ENCODE measurements at places on chromosomes 3 and 15.

- DNase-seq: no peak
These were observed 33.2 kb downstream of the ZNF106 start for GRCh38 chr15:42457445-42458442.

- DNase-seq: no peak
These were observed 175.5 kb downstream of the NECTIN3 start for GRCh38 chr3:111246967-111247760.

- no peak for DNase-seq
These were observed 90.6 kb downstream of the IQSEC1 start for GRCh38 chr3:12982619-12983101.

- no peak for DNase-seq
These were observed 25.2 kb downstream of the CD200 start for GRCh38 chr3:112357930-112358780.

- DNase-seq: no peak
These were observed 85.5 kb downstream of the LARS2 start for GRCh38 chr3:45473841-45474240.

GRCh38 chr3:72383883-72384282, 464.4 kb downstream of the SHQ1 start:
- DNase-seq: no peak

GRCh38 chr3:60775985-60776384, 475.3 kb downstream of the FHIT start:
- no peak for DNase-seq

DNA sequence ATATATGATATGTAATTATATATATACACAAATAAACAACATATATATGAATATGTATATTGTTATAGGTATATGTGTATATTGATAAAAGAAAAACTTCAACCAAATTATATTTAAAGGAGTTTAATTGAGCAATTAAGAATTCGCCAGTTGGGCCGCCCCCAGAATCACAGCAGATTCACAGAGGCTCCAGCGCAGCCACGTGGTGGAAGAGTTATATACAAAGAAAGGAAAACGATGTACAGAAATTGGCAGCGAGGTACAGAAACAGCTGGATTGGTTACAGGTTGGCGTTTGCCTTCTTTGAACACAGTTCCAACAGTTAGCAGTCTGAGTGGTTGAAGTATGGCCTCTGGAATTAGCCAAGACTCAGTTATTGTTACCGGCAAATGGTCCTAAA, 137.3 kb upstream of the SLC24A5 start:
- no peak for DNase-seq

GRCh38 chr3:57980416-57980815, 27.8 kb upstream of the FLNB start:
- no peak for DNase-seq

DNA sequence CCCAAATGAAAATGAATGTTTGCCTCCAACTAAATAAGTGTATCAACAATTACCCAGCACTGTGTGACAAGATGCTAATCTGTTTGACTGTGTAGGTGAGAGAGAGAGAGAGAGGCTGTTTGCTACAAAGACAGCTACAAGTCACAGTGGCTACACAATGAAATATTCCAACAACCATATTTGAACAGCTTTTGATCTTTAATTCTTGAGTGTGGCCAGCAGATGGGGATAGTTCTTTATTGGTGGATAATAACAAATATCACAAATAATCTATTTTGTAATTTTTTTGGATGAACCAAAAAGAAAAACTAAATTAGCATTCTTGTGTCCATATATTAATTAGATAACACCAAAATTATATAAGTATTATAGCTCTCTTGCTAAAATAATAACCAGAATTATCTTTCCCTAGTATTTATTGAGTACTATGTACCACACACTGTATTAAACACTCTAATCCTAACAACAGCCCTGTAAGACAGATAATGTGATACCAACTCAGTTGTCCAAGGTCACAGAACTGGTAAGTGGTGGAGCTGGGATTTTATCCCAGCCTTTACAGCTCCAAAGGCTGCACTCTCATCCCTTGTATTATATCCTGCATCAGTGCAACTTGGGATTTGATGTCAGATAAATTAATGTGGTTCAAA, 61.9 kb upstream of the C3orf80 start:
- DNase-seq: peak; percentile 20

DNA sequence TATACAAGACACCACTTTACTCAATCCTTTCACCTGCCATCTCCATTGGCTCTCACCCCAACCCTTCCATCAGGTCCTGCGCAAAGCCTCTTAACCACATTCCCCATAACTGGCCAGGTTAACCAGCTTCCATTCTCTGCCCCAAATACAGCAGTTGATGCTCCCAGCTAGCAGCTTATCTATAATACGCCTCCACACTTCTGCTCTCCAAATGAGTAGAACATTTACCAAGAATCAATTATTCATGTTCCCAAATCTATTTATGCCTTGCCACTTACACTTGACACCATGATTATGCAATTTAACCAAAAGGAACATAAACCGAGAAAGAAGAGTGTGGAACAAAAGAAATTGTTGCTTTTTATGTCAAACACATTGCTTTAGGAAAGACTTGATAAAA, 103.7 kb upstream of the TPM1 start:
- no peak for DNase-seq

GRCh38 chr3:64828276-64828675, 140.5 kb upstream of the ADAMTS9 start:
- DNase-seq: no peak

GRCh38 chr3:188294823-188295487, 141.0 kb downstream of the LPP start:
- DNase-seq: no peak

- DNase-seq: no peak
These were observed 224.9 kb upstream of the COL8A1 start for GRCh38 chr3:99413504-99413903.

GRCh38 chr3:12893247-12893646, 51.9 kb upstream of the RPL32 start:
- DNase-seq: no peak

DNA sequence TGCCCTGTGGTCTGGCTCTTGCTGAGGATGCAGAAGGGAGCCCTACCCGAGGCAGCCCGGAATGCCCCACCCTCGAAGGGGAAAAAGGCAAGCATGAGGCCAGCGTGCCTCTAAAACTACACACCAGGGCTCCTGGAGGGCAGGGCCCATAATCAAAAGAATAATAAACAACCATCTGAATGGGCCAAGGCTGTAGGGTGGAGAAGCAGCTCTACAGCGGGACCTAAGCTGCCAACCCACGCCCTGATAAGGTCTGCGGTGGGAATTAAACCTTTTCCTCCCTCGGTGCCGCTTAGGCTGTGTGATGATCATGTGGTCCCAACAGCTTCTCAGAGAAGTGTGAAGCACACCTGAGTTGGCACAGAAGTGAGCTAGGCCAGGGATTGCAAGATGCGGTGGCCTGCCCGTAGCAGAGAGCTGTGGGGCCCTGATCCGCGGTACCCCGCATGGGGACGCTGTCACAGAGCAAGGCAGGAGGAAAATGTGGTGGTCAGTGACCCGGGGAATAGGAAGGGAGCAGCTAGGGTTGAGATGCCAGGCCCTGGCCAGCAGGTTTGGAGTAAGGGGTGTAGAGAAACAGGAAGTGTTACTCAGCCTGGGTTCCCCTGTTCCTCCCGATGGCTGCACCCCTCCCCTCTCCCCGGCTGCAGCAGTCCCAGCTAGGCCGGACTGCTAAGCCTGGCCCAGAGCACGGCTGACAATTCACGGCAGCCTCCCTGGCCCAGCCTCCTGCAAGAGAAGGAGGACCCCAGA, 1.1 kb upstream of the C15orf62 start:
- DNase-seq: no peak

DNA sequence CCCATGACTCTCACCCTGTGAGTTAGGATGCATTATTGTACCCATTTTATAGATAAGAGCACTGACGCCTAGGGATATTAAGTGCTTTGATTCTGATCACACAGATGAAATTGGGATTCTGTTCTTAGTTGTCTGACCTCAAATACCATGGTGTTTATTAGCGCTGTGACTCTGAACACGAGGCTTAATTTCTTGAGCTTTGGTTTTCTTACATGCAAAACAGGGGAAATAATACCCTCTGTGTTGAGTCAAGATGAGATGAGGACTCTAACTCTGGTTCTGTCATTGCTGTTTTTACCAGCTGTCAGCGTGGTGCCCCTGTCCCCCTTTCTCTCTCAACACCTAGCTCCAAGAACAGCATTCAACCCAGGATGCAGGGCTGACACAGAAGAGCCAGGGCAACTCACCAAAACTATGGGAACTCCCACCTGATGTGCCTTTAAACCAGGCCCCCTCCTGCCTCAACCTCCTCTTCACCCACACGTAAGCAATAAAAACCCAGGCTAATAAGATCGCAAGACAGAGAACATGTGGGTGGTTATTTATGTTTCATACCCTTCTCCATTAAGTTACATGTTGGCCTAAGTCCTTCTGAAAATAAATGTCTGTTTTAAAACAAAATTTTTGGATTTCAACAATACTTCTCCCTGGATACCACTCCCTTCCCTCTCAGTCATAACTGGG, 100.1 kb upstream of the SPATA12 start:
- DNase-seq: no peak

DNA sequence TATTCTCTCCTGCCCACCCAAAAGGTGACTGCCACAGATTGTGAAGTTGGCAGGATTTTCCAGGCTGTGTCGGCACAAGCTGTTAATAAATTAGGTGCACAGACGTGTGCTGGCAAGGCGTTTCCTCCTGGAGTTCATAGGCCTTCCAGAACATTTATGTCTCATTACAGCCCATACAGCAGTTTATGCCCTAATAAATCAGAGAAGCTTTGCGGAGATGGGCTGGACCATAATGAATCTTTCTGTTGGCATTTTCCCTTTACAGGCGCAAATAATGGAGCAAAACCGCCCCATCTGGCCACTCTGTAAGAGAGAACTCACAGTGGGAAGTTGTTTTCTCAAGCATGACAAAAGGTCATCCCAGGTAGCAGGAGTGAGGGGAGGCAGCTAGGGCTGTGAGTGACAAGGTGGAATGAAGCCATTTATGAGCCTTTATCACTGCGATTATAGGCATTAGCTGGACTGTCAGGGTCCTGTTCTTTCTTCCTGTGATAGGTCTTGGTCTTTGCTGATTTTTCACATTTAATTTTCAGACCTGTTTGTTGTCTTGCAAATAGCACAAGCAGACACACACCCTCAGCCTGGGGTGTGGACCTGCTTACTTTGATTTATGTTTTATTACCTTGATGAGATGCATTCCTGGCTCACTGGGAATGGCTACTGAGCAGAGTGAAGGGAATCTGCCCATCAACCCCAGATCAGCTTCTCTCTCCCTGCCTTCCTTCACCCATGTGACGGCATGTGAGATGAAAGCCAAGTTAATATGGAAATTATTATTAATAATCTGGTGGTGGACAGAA, 257.5 kb downstream of the LRTM1 start:
- peak; percentile 9 for DNase-seq

DNA sequence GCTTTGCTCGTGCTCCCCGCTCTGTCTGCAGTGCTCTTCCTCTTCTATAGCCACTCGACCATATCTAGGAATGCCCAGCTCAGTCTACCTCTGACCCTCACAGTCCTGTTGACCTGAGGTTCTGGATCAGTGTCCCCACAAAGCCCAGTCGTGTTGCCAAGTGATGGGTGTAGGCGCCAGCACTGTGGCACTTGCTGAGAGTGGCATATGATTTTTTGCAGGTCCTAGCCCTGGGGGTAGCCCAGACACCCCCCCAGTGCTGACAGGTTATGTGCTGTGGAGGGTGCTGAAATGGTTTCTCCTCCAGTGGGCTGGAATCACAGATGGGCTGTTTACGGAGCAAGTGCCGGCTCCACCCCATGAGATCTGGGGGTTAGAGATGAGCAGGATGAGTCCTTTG, 32.5 kb downstream of the ACAD9 start:
- DNase-seq: no peak

DNA sequence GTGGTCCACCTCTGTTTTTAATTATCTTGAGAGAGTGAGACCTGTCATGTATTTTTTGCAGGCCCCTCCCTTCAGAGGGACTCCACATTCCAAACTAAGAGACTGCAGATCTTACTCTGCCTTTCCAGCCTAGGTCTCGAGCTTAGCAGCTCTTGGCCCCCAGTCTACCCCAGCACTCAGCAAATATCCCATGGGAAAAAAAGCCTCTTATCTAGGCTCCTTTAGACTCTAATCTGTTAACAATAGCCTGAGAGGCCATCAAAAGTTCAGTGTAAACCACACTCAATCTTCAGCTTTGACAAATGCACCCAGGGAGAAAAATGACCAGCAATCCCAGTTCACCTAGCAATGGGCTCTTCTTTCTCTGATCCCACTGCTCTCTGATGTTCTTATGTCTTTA, 8.6 kb upstream of the BLM start:
- DNase-seq: no peak

DNA sequence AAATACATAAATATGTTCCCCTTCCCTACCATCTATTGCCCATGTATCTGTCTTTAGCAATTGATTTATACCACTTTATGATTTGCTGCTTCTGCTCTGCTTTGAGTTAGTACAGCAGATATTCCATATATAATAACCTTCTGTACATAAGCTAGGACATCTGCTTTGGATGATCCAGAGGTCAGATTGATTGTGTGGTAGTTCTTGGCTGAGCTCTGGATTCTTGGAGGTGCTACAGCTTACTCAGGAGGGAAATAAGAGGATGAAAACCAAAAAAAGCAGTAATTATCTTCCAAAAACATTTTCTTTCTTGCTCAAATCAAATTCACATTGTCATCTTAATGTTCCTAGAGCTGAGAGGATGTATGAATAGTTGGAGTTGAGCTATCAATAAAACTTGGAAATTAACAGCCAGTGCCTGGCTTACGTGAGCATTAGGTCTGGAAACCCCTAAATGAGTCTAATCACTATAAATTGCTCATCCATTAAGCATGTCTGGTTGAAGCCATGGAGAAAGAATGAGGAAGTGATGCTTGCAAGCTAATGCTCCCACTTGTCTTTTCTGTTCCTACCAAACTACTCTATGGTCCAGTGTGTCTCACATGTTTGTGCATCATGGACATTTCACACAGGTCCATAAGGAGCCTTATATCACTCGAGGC, 36.3 kb upstream of the TMEM42 start:
- no peak for DNase-seq

DNA sequence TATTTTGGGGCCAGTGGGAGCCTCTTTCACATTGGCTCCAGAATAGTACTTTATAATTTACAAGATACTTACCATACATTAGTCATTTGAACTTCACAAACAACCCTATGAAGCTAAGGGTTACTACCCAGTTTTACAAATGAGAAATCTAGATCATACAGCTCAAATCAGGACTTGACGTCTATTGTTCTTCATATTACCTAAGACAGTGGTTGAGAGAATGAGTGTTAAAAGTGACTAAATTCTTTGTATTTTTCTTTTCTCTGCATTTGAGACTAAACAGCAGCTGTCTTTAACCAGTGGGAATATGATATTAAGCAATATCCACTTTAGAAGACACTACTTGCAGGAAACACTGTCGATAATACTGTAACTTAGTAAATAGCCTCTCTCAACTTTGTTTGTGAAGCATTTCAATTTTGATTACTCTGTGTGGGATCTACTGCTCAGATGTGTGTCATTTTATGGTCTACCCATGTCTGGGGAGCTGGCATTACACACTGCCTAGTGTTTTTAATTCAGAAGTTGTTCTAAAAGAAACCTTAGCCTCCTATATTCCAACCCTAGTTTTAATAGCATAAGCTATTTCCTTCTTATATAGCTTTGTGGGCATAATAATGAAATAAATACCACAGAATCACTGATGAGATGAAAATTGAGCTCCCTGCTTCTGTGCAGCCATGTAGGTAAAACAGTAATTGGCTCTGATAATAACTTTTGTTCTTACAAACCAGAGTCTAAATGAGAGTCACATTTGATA, 45.9 kb downstream of the IQCH start:
- DNase-seq: no peak
